ENCODE measurements at places on chromosomes 1 and 21. TPM values are rescaled to one million over a fixed set of nuclear protein-coding genes. Genes with fewer than 3 reads are reported as not detected.

- peak within 1 kb of the TSS; percentile 86 for H3K4me3 ChIP-seq
- H3K4me1 ChIP-seq = peaks cover 11% of the 10 kb centered on the region
- H3K36me3 ChIP-seq = no peaks in the 10 kb centered on the region
- peak within 1 kb of the TSS; percentile 66 for H3K27ac ChIP-seq
These were observed at the start of gene SEMA6C for GRCh38 chr1:151146412-151147131. Gene SEMA6C, minus strand, starts transcription at chr1:151146631. Its CDS starts 4,010 bp downstream, at chr1:151142621.

The RIMS3 gene
- 18.1 TPM for total RNA-seq

GRCh38 chr1:47630346-47630745 is 192.5 kb downstream of the FOXD2 start:
- H3K4me1 ChIP-seq = no peaks in the 10 kb centered on the region
- H3K36me3 ChIP-seq = no peaks in the 10 kb centered on the region
- no peak overlapping the region for H3K4me3 ChIP-seq
- DNase-seq = no peak

The FCAMR gene
- total RNA-seq = not detected

- H3K4me1 ChIP-seq = no peaks in the 10 kb centered on the region
- H3K36me3 ChIP-seq = no peaks in the 10 kb centered on the region
- H3K27ac ChIP-seq = no peak overlapping the region
- no peak for DNase-seq
- no peak overlapping the region for H3K4me3 ChIP-seq
These were observed 35.2 kb downstream of the PTPRC start for GRCh38 chr1:198674009-198674408.

- no peak overlapping the region for H3K4me3 ChIP-seq
- no peaks in the 10 kb centered on the region for H3K4me1 ChIP-seq
- H3K36me3 ChIP-seq = no peaks in the 10 kb centered on the region
- DNase-seq = no peak
- no peaks in the 10 kb centered on the region for H3K27me3 ChIP-seq
These were observed 361.7 kb upstream of the SGIP1 start for GRCh38 chr1:66172272-66172671.

DNA sequence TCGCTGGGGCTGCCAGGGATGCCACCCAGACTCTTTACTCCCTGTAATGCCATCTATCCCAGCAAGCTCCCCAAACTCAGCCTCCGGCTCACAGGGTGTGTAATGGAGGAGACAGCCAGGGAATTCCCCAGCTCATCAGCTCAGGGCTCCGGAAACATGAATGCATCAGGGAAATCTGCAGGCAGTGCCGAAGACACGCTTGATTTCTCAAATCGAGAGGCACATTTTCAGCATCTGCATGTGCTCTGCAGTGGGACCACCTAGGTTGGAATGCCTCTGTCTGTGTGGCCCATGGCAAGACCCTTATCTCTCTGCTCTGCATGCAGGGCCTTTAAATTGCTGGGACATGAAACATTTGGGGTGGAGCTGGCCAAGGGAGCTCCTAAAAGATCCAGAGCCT is 170.1 kb downstream of the TRABD2B start:
- H3K27me3 ChIP-seq = no peaks in the 10 kb centered on the region
- peaks cover 74% of the 10 kb centered on the region for H3K4me1 ChIP-seq
- H3K36me3 ChIP-seq = no peaks in the 10 kb centered on the region
- no peak for DNase-seq
- H3K27ac ChIP-seq = no peak overlapping the region

The TMEM51 gene
- total RNA-seq = 5.9 TPM

DNA sequence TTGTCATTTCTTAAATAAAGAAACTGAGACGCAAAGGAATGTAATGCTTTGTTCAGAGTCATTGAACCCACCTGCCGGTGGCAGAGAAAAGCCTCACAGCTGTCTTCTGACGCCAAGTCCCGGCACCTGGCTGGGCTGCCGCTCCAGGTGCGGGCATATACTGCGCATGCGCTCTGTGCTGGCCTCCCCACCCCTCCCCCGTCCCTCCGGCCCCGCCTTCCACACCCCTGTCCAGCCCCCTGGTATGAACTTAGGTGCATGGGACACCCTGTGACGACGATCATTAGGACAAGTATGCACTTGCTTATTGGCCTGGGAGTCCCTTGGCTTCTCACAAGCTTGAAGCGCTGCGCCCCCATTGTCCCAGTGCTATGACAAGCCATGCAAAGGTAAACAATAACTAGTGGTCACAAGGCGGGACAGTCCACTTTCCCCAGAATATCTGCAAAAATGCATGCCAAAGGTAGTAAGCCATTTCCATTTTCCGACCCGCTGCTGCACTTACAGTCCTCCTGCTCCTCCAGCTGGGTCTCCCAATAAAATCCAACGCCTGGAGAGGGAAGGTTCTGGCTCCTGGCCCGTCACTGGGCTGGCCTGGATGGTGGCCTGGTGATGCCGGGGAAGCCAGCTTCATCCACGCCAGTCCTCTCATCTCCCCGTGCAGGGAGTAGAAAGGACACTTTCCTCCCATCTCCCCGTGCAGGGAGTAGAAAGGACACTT is 100.4 kb downstream of the PSMG1 start:
- no peaks in the 10 kb centered on the region for H3K27me3 ChIP-seq
- H3K27ac ChIP-seq = peak overlapping the region; percentile 44
- peaks cover 55% of the 10 kb centered on the region for H3K4me1 ChIP-seq
- no peaks in the 10 kb centered on the region for H3K36me3 ChIP-seq
- DNase-seq = no peak
- peak overlapping the region; percentile 48 for H3K4me3 ChIP-seq

The CDA gene
- total RNA-seq = 0.92 TPM

The GSTM4 gene
- total RNA-seq = 15.7 TPM

DNA sequence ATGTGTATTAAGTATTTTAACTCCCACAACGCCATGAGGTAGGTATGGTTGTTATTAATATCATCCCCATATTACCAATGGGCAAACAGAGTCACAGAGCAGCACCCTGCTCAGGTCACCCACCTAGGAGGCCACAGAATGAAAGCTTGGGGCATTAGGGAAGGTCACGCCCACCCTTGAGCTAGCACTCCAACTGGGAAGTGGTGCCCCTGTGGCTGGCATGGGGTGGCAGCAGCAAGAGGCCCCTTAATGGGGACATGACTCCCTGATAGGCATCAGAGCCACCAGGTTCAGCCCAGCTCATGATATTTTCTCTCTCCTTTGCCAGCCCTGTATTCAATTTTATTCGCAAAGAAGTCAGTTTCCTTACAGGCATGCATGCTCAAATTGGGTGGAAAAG is 90.6 kb downstream of the DMRTB1 start:
- H3K27ac ChIP-seq = no peak overlapping the region
- H3K27me3 ChIP-seq = no peaks in the 10 kb centered on the region
- DNase-seq = no peak

The KLHL21 gene
- total RNA-seq = 156 TPM

GRCh38 chr1:66685265-66685664 is 67.0 kb upstream of the DYNLT5 start:
- H3K36me3 ChIP-seq = no peaks in the 10 kb centered on the region
- H3K4me3 ChIP-seq = no peak overlapping the region
- no peaks in the 10 kb centered on the region for H3K27me3 ChIP-seq
- no peak for DNase-seq
- peaks cover 48% of the 10 kb centered on the region for H3K4me1 ChIP-seq
- H3K27ac ChIP-seq = peak overlapping the region; percentile 65

- no peak overlapping the region for H3K4me3 ChIP-seq
- no peaks in the 10 kb centered on the region for H3K27me3 ChIP-seq
- H3K27ac ChIP-seq = no peak overlapping the region
- DNase-seq = no peak
- H3K4me1 ChIP-seq = peaks cover 6% of the 10 kb centered on the region
These were observed 17.0 kb downstream of the TTC39A start for GRCh38 chr1:51313268-51313852.

DNA sequence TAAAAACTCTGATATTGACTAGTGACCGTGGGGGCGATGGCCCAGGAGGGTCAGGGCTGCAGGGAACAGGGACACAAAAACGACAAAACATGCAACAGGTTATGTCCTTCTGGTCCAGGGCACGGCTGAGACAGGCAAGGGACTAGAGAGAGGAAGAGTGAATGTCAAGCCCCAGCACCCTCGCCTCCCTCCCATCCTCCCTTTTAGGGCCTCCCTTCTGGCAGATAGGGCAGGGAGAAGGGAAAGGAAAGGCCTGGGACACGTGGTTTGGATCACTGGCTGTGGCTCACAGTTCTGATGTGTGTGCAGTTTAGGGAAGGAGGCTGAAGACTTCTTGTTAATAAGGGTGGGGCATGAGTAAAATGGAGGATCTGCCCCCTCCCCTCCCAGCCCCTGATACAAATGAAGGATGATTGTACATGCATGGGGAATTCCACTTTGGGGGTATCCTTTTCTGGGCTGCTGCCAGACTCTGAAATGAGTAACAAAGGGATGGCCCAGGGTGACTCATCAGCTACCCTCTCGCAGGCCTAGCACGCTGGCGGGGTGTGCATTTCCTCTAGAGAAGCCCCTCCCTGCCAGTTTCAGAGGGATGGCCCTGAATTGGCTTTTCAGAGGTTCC is 14.2 kb downstream of the CAPN2 start:
- no peak overlapping the region for H3K4me3 ChIP-seq
- peaks cover 50% of the 10 kb centered on the region for H3K4me1 ChIP-seq
- peak overlapping the region; percentile 51 for H3K27ac ChIP-seq
- DNase-seq = peak; percentile 87
- H3K36me3 ChIP-seq = peaks cover 6% of the 10 kb centered on the region
- no peaks in the 10 kb centered on the region for H3K27me3 ChIP-seq

DNA sequence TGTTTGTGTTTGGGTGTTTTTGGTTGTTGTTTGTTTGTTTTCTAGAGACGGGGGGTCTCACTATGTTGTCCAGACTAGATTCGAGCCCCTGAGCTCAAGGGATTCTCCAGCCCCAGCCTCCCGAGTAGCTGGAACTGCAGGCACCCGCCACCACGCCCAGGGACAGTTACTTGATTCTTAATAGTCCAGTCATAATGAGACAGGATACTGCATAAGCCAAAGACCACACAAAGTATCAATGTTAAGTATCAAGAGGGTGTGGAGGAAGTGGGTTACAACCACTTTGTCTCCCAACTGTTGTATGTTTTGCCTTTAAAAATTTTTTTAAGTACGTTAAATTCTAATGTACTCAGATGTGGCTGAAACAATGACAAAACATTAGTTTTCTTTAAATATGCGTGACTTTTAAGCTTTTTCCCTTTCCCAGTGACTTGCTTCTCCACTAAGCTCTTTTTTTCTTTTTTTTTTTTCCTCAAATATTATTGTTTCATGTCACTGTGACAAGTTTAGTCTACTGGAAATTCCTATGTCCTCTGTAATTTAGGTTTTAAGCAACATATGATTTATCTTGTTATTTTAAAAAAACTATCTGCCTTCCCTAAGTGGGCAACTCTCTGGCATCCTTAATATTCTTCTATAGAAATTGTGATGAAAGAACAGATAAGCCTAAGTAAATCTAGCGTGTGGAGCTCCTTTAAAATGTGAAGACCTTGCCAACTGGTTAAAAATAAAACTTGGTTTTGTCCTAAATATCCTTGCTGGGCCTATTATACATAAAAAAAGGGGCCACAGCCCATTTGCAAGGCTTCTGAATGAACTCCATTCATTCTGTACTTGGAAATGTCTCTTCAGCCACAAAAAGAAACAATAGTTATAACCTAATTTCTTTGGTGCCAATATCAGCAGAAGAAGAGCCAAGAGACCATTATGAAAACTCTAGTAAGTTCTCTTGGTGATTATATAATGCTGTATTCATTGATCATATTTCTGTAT is 56.2 kb upstream of the DPH5 start:
- DNase-seq = no peak
- no peak overlapping the region for H3K4me3 ChIP-seq
- H3K27ac ChIP-seq = no peak overlapping the region
- no peaks in the 10 kb centered on the region for H3K36me3 ChIP-seq
- no peaks in the 10 kb centered on the region for H3K27me3 ChIP-seq
- H3K4me1 ChIP-seq = peaks cover 3% of the 10 kb centered on the region

The LRRC39 gene
- total RNA-seq = 2.3 TPM

DNA sequence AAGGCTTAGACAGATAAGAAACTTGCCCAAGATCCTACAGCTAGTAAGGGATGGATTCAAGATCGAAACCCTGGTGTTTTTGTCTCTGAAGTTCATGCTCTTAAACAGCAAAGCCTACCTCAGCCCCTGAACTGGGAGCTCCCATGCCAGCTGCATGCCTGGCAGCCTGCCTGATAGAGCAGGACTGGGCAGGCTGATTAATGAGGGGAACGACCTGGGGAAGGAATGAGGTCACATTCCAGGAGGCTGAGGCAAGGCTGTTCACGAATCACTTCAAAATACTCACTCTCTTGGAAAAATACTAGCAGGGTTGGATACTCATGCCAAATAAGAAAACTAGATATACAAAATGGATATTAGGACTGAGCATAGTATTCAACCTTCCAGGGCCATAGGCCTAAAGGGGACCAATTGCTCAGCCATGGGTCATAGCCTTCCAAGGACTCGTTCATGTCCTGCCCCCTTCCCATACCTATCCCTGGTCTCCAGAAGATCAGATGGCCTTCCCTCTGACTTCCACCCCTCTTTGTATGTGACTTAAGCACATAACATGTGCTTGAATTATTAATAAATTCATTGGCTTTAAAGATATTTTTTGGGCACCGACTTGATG is 15.6 kb upstream of the TACSTD2 start:
- peak; percentile 57 for DNase-seq
- H3K4me1 ChIP-seq = peaks cover 24% of the 10 kb centered on the region
- H3K4me3 ChIP-seq = peak overlapping the region; percentile 7

GRCh38 chr1:5745800-5746610 is 246.2 kb downstream of the NPHP4 start:
- H3K4me1 ChIP-seq = no peaks in the 10 kb centered on the region
- H3K27me3 ChIP-seq = no peaks in the 10 kb centered on the region
- no peak overlapping the region for H3K27ac ChIP-seq
- no peak for DNase-seq
- H3K36me3 ChIP-seq = no peaks in the 10 kb centered on the region

- peak overlapping the region; percentile 29 for H3K27ac ChIP-seq
- no peaks in the 10 kb centered on the region for H3K27me3 ChIP-seq
- DNase-seq = no peak
These were observed 85.0 kb upstream of the KCNJ15 start for GRCh38 chr21:38171723-38172344.

- DNase-seq = peak; percentile 6
- no peak overlapping the region for H3K4me3 ChIP-seq
- H3K4me1 ChIP-seq = no peaks in the 10 kb centered on the region
- H3K36me3 ChIP-seq = no peaks in the 10 kb centered on the region
These were observed 172.7 kb downstream of the TPR start for GRCh38 chr1:186202271-186202764.

DNA sequence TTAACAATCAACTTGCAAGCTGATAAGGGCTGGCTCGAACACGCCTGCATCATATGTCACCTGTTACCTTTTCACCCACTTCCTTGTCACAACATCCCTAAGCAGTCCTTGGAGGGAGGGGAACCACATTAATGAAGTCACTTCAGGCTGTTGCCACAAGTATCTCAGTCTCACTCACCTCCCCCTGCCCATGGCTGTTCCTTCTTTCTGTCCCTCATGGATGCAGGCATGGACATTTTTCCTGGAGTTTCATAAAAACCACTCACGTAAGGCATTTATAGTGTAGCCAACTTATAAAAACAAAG is 76.8 kb upstream of the ANGPTL1 start:
- no peak overlapping the region for H3K4me3 ChIP-seq
- no peak for DNase-seq
- H3K4me1 ChIP-seq = peaks cover 4% of the 10 kb centered on the region
- no peak overlapping the region for H3K27ac ChIP-seq

- peak overlapping the region; percentile 97 for H3K4me3 ChIP-seq
- peak overlapping the region; percentile 57 for H3K27ac ChIP-seq
- no peak for DNase-seq
- peaks cover 38% of the 10 kb centered on the region for H3K4me1 ChIP-seq
- no peaks in the 10 kb centered on the region for H3K27me3 ChIP-seq
These were observed 52.4 kb upstream of the H6PD start for GRCh38 chr1:9181990-9182783.
